ENCODE measurements at places on chromosomes 5 and 9. TPM values are rescaled to one million over a fixed set of nuclear protein-coding genes. Genes with fewer than 3 reads are reported as not detected.

GGTA1 gene
- total RNA-seq: 0.14 TPM

SUSD3 gene
- not detected for total RNA-seq

B4GALT1 gene
- 107 TPM for total RNA-seq

ALDOB gene
- not detected for total RNA-seq

TAS2R1 gene
- total RNA-seq: not detected

PCDH12 gene
- total RNA-seq: not detected

NR2F1 gene
- 1.2 TPM for total RNA-seq

CLIC3 gene
- total RNA-seq: 203 TPM

SH3RF2 gene
- total RNA-seq: 19.2 TPM

PCAT7 gene
- total RNA-seq: not detected

C1QTNF3 gene
- 0.92 TPM for total RNA-seq

CRHBP gene
- not detected for total RNA-seq

LCN9 gene
- total RNA-seq: not detected

EPB41L4A gene
- 4.7 TPM for total RNA-seq

ADAMTS19 gene
- total RNA-seq: under 0.01 TPM

SPATA9 gene
- total RNA-seq: 0.28 TPM

PHF24 gene
- total RNA-seq: under 0.01 TPM

SMIM33 gene
- total RNA-seq: not detected

WDR41 gene
- total RNA-seq: 73.1 TPM

HTR1A gene
- not detected for total RNA-seq

SAPCD2 gene
- total RNA-seq: 31.6 TPM

SLC6A18 gene
- not detected for total RNA-seq

TYRP1 gene
- total RNA-seq: not detected

SLC35A4 gene
- total RNA-seq: 45.9 TPM

PPP3R2 gene
- not detected for total RNA-seq

FOXE1 gene
- total RNA-seq: 1.1 TPM

TLX3 gene
- total RNA-seq: not detected

LRRC19 gene
- total RNA-seq: not detected

ARHGEF37 gene
- 14.7 TPM for total RNA-seq

MCTP1 gene
- 1.3 TPM for total RNA-seq

SLC6A19 gene
- total RNA-seq: not detected

GLRA1 gene
- not detected for total RNA-seq

FBXO10 gene
- total RNA-seq: 2.9 TPM

CTSL gene
- 52.7 TPM for total RNA-seq

PPP2CA gene
- total RNA-seq: 235 TPM

SEMA6A gene
- total RNA-seq: 1.2 TPM

PCDHA12 gene
- not detected for total RNA-seq

CDC20B gene
- total RNA-seq: not detected

RETREG1 gene
- 0.35 TPM for total RNA-seq

CKMT2 gene
- not detected for total RNA-seq

DUSP1 gene
- total RNA-seq: 100 TPM

LOX gene
- total RNA-seq: 3.4 TPM

IFNA2 gene
- not detected for total RNA-seq

TAF11L10 gene
- not detected for total RNA-seq

FBN2 gene
- total RNA-seq: 40.0 TPM

SYK gene
- total RNA-seq: 31.0 TPM

SLC36A2 gene
- total RNA-seq: not detected

ZNF608 gene
- total RNA-seq: 7.6 TPM
